Activated CD4-positive, CD25-positive, alpha-beta regulatory T cell treated with anti-CD3 and anti-CD28 coated beads, Interleukin-2, amount 50 U/mL, for 72 hours (primary cell): ENCODE measurements at places on chromosomes 5 and 9.

- DNase-seq, result no peak
Observed at GRCh38 chr5:149550594-149551226, 529 bp downstream of the CSNK1A1 start.

GRCh38 chr9:129412814-129413536 is 207.9 kb downstream of the C9orf50 start:
- DNase-seq, result peak; percentile 54

DNA sequence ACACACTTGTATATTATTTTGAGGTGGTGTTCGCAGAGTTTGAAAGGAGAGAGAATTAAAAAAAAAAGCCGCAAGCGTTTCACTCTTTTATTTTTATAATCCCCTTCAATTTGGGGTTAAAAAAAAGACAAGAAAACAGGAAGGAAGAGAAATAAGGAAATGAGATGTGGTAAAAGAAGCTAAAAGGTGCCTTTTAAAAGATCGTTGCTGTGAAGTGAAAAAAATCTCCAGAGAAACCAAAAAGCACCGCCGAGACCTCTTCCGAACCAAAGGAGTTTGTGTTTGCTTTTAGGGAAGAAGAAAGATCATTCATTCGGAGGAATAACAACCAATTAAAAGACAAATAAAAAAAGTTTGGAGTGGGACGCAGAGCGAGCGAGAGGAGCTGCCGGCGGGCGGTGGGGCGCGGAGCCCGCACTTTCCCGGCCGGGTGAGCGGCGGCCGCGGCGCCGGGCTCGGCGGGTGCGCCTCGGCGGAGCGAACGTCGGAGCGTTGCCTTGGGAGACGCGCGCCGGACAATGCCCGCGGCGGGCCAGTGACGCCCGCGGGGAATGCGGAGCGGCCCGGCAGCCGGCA is 355 bp downstream of the TLE4 start:
- no peak for DNase-seq

- no peak for DNase-seq
Observed at GRCh38 chr9:138114501-138115245, 237.1 kb downstream of the CACNA1B start.

GRCh38 chr5:115360046-115360685 is 63.7 kb upstream of the CCDC112 start:
- DNase-seq, result no peak

DNA sequence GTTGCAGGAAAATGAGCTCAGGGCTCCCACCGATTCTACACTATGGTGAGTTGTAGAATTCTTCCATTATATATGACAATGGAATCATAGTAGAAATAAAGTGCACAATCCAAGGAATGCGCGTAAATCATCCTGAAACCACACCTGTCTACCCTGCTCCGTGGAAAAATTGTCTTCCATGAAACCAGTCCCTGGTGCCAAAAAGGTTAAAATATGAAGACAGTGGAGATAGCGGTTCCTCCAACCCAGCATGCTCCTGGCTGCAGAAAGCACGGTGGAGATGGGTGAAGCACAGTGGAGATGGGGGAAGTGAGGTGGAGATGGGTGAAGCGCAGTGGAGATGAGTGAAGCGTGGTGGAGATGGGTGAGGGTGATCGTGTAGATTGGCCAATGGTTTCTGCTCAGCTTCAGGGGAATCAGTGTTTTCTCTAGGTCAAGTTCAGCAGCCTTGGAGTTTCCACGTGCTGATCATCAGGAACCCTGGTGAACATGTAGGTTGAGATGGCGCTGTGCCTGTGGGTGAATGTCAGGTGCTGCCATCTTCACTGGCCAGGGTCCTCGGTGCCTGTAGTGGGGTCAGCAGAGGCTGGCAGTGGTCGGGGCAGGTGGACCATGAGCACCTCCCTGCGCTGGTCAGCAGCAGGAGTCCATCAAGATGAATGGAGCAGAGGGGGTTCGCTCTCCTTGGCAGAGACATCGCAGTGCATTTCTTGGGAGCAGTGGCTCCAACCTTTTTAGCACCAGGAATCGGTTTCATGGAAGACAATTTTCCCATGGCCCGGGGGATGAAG is 20.3 kb downstream of the PAEP start:
- no peak for DNase-seq

GRCh38 chr9:33404788-33405362 is 2.5 kb upstream of the AQP7 start:
- no peak for DNase-seq

GRCh38 chr9:84697509-84698114 is 28.1 kb downstream of the NTRK2 start:
- DNase-seq, result peak; percentile 37

DNA sequence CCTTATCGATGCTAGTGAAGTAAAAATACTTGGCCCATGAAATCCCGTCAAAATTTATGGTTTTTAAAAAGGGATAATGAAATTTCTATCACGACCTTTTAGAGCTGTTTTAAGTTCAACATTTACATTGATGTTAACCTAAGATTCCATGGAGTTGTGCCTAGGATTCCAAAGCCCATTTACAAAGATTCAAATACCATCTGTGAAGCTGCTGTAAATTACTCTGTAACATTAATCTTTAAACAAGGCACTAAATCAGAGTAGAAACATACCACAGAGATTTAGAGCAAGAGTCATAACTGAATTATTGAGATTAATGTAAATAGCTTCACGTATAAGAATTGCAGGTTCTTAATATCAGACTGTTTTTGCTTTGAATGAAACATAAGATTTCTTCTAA is 17.7 kb downstream of the POU5F2 start:
- DNase-seq, result no peak

GRCh38 chr5:127187706-127188105 is 102.9 kb upstream of the MEGF10 start:
- no peak for DNase-seq

DNA sequence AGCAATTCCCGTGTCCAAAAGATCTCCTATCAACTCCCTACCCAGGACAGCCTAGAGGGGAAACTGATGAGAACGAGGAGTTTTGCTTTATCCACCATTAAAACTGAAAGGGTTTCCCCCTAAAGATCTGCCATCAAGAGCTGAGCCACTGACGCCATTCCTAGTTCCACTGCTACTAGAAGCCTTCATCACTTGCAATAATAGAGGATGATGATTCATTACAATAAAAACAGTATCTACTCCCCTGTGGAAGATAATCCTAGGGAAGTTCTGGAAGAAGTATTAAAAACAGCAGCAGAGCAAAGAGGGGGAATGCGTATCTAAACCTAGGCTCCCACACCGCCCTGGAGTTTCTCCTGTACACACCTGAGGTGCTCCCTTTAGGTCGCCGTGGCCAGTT is 394.5 kb downstream of the BNC2 start:
- no peak for DNase-seq

GRCh38 chr5:128252196-128252595 is 168.6 kb downstream of the SLC12A2 start:
- no peak for DNase-seq

DNA sequence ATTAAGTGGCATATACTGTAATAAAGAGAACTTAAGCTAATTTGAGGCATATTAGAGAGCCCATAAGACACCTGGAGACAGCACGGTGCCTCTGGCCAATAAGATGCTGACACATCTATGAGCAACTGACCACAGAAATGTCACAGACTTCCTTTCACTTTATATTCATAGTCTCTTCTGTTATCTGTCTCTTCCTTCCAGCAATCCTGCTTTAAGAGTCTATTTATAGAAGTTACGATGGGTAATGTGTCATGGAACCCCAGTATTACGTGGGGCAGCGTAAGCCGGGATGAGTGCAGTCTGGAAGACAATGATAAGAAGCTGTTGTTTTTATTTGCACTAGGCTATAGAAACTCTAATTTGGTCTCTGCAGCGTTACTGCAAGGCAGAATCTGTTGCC is 136.8 kb downstream of the CFAP90 start:
- DNase-seq, result no peak

- DNase-seq, result no peak
Observed at GRCh38 chr9:136779808-136780207, 11.3 kb upstream of the TMEM141 start.

- no peak for DNase-seq
Observed at GRCh38 chr5:27474395-27474794, 436.0 kb upstream of the CDH9 start.
